M059J (cell line): ENCODE measurements at places on chromosomes 3 and 15.
A peak's percentile ranks its signal among the peaks of the same experiment; 100 is the strongest.

GRCh38 chr3:52824037-52824436 lies 6.4 kb downstream of the ITIH4 start:
- DNase-seq = no peak

- peak; percentile 94 for DNase-seq
Observed at GRCh38 chr3:160154033-160154432, 71.2 kb upstream of the C3orf80 start.

GRCh38 chr15:49412797-49413196 lies 10.2 kb upstream of the FGF7 start:
- no peak for DNase-seq

GRCh38 chr3:21226086-21226485 lies 524.9 kb downstream of the ZNF385D start:
- DNase-seq = no peak

- peak; percentile 73 for DNase-seq
Observed at GRCh38 chr15:74523982-74524381, 17.0 kb upstream of the ARID3B start.

DNA sequence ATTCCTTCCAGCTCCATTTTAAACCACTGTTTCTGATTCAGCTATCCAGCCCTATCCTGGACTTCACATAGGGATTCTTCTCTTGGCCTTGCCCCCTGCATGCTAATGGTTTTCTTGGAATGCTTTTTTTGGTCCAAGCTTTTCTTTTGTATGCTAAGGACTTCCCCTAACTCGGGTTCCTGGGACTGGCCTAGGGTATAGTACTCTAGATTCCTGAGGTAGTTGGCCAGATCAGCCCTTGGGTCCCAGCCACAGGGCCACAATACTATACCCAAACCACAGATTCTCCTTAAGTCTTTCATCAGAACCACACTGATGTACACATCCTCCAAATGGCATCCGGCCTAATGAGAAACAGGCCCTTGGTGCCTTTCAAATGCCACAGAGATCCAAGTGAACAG lies 2.8 kb downstream of the FYCO1 start:
- DNase-seq = peak; percentile 51

- DNase-seq = peak; percentile 70
Observed at GRCh38 chr3:53114011-53114400, 16.2 kb downstream of the RFT1 start.

GRCh38 chr15:44706946-44707636 lies 4.0 kb downstream of the PATL2 start:
- DNase-seq = no peak

DNA sequence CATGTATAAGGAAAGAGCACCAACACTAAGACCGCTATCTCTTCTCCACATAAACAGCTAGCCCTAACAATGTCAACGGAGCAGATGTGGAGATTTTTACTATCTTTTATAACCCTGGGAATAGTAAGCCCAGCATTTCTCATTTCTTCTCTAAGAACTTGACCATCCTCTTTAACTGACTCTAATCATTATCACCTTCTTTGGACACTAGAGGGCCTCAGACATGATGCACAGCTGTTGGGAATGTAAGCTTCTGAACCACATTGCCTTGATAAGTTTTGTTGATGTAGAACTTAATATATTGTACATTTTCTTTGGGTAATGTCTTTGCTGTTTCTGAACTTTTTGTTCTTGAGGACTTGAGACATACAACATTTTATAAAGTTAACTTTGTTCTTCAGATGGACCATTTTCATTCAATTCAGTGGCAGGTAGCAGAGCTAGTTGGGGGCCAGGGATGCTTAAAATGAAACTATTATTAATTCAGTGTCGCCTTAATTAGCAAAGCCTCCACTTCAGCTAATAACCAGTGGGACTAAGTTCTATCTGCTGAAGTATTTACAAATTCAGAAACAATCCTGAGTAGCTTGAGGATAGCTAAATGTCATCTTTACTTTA lies 9.6 kb upstream of the TAGLN3 start:
- peak; percentile 79 for DNase-seq

DNA sequence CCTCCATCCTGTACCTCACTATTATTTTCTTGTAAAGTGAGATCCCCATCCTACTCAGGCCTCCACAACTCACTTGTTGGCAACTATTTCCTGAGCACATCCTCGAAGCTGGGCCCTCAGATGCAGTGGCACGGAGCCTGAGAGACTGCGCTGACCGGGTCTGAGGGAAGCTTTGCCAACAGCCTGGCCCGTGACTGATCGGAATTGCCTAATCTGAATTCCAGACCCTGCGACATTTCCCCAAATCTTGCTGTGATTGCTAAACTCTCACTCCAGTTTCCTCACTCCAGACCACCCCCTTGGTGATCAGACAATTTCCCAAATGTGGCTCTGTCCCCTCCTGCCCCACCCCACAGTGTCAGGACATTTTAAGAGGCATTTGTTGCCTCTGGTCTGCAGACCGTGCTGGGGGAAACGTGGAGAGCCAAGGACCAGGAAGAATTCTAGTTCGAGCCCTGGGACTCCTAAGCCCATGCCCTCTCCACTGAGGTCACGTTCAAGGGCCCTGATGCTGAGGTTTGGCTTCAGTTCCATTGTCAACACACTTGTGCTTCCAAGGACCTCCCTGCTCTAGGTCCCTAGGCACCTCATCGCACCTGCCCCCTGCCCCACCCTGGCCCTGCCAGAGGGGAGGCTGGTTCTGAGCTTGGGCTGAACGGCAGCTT lies 22.8 kb downstream of the KLHL25 start:
- no peak for DNase-seq

DNA sequence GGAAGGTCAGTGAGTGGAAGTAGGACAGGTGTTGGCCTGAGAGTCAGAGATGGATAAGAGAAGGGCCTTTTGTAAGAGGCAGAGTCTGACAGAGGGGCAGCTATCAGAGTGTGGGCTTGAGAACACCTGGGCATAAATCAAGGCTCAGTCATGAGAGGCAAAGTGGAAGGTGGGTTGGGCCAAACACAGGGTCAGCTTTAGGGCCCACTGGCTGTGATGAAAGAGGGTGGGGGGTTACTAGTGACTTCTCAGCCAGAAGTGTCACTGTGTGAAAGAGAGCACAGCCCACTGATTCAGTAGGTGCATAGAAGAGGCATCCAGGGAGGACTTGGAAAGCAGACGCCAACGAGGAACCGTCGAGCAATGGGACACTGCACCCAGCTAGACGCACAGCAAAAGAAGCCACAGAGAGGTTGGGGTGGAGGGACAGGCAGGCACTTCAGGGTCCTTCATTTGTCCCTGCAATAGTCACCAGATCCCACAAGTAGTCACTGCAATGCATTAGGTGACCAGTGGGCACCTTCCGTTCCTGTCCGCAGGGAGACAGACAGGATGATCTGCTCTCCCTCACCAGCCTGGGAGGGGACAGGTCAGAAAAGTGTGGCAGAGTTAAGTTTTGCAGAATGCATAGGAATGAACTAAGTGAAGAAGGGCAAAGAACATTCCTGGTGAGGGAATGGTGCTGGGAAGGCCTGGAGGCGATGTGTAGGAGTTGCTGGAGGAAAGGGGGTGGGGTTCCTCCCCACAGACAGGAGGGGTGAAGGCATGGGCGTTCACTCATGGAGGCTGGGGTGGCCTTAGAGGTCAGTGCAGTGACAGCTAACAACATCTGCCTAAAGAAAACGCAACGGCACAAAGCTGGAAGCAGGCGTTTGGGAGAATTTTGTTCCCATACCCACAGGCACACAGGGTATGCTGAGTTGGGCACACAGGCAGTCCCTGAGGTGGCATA lies 36.3 kb downstream of the MESD start:
- no peak for DNase-seq

- DNase-seq = peak; percentile 64
Observed at GRCh38 chr3:44913868-44914468, 39.6 kb downstream of the TGM4 start.

DNA sequence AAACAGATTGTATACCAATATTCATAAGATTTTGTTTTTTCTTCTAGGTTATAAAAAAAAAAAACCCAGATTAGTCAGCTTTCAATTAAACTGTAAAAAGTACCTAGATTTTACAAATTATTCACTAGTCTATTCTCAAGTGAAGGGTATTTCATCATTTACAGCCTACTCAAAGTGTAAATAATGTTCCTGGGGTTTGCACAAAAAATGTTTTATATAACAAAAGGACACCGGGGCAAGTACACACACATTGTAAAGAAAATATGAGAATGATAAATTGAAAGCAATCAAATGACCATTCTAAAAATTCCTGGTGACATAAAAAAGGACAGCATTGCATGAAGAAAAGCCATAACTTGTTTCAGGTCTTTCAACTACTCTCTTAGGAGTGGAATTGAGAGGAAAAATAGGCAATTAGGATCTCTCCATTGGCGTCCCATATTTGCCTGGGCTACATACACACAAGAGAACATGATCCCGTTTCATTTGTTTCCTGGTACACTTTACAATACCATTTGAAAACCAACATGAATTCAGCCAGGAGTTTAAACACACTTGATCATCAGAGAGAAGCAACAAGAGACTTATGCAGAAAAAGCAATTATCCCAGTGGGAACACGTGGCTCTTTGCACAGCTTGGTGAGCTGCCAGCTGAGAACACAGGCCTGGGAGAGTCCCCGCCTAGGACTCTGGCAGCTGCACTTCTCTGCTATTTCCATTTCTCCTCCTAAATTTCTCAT lies 1039.2 kb downstream of the ROBO1 start:
- DNase-seq = peak; percentile 14

GRCh38 chr3:84943379-84943778 lies 15.4 kb upstream of the CADM2 start:
- no peak for DNase-seq

GRCh38 chr15:60674704-60675395 lies 195.9 kb upstream of the ICE2 start:
- no peak for DNase-seq

DNA sequence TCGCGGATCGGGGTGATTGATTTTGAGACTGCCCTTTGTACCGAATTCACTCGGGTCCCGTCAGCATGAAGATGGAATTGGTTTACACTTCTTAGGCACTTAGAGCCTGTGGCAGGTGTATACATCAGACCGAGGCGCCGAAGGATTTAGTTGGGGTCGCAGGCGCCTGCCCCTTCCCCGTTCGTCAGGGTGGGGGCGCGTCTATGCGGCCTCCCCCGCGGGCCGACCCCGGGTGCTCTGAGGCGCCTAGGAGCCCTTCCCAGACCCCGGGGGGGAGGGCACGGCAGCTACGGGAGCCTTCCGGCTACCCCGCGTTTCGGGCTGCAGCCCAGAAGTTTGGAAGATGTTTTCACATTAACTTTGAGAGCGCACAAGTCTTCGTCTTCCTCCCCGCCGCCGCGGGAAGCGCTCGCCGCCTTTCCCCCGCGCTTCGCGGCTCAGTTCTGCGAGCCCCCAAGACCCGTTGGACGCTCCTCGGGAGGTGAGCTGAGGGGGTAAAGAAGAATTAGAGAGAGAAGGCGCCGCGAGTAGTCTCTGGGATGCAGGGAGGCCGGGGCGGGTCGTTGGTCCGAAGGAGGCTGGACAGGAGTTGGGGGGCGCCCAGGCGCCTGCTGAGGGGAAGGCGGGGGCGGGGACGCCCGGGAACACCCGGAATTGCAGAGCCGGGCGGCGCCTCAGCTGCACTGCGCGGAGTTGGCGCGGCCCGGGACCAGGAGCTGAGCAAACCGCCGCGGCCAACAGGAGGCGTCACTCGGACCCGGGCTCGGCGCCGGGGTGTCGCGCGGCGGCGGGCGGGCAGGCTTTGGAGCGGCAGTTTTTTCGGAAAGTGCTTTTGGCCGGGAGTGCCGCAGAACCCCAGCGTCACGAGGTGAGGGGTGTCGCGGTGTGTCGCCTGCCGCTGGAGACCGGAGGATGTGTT lies 780 bp downstream of the TIPARP start:
- peak; percentile 62 for DNase-seq

DNA sequence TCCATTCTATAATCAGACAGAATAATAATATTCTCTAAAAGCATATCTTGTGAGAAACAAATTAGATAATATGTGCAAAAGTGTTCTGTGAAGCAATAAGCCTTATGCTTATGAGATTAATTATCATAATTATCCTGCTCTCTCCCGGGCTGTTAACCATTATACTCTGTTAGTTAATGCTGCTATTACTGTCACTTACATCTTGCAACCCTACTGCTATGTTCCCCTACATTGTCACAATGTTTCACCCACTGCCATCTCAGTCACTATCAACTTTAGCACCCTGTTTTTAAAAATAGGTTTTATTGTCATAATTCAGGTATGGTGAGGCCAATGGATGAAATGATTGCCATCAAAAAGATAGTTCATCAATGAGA lies 15.2 kb upstream of the KLHL24 start:
- no peak for DNase-seq

DNA sequence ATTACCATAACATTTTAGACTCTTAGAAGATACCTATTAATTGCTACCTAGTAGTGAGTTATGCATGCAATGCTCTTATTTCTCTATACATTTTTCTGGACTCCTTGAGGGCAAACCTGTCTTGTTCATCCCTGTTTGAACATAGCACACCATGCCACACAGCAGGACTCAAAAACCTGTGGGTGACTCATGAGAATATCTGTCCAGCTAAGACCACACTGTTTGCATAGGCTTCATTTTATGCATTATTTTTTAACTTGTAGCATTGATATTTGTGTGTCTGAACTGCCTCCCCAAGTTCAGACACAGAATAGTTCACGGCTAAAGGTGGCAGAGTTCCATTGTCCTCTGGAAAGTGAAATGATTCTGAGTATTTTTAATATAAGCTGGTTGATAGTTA lies 1.8 kb downstream of the LMCD1 start:
- peak; percentile 47 for DNase-seq

DNA sequence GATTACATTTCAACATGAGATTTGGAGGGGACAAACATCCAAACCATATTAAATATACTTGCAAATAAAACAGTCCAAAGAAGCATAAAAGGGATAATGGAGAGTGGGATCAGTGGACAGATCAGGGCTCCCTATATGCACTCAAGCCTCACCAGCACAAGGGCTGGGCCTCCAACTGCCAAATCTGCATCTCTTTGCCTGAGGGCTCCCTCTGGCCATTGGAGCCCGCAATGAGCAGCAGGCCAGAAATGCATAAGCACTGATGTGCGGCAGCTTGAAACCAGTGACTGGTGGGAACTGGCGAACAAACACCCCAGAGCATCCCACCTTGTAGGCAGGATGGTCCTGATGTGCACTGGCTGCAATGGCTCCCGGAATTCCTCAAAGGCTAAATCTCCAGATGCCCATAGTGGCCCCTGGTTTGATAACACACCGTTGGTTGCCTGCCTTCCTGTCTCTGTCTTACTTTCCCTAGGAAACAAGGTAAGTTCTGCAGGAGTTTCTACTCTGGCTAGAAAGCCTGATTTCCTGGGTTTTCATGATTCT lies 55.9 kb upstream of the POMGNT2 start:
- DNase-seq = no peak

GRCh38 chr3:33385423-33385822 lies 54.8 kb downstream of the UBP1 start:
- DNase-seq = no peak

DNA sequence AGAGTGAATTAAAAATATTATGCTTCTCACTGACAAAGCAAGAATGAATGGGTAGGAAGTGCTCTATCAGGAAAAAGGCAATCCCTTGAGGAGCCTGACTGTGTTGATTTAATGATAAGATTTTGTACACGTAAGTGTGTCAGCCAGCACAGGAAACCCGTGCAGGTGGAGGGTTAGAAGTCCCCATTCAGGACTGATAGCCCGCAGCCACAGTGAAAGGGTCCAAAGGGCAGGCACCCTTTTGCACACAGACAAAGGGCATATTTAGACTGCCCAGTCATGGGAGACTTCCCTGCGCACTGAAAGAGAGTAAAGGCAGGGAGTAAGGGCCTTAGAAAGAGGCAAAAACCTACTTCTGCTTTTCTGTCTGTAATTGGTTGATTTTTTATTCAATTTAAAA lies 26.4 kb upstream of the SKIL start:
- DNase-seq = no peak

- no peak for DNase-seq
Observed at GRCh38 chr3:191358929-191359328, 28.6 kb upstream of the UTS2B start.
